ENCODE measurements at places on chromosomes 7 and 10.

DNA sequence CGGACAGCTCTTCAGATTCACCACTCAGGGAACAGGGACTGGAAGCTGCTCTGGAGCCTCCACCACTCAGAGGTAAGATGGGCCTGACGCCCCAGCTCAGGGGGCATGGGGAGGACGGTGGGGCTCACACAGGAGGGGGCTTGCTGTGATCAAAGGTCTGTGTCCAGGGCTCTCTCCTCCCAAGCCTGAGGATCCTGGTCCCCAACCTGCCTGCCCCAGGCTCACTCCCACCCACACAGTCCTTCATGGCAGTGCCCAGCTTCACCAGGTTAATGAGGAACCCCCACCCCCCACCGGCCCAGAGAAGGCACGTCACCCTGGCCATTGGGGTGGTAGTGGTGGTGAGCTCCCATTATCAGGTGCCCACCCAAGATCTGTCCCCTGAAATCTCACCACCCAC lies 926.7 kb upstream of the ZNF722 start:
- DNase-seq: no peak

- no peak for DNase-seq
Measured at GRCh38 chr7:144470078-144470477, 66.6 kb upstream of the NOBOX start.

DNA sequence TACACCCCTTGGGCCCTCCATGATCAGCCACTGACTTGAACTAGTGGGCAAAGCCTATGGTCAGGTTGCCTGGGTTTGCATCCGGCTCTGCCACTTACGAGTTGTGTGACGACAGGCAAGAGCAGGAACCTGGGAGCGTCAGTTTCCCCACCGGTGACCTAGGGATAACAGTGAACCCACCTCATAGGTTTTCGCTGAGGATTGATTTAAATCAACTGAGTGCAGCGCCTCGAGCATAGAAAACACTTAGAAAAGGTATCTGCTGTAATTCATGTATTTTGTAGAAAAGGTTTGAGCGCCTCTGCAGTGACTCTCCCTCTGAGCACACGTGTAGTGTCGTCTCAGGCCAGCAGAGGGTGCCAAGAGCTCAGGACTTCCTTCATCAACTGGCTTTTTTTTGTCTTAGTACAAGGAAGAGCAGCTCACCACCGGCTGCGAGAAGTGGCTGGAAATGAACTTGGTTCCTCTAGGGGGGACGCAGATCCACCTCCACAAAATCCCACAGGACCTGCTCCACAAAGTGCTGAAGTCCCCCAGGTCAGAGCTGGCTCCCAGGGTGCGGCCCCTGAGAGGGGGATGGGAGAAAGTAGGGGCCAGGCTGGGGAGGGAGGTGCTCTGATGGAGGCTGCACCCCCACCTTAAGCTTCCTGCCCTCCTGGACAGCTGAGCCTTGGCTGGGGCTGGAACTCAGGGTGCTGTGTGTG lies 27.7 kb downstream of the BTBD16 start:
- peak; percentile 13 for DNase-seq

- peak; percentile 50 for DNase-seq
Measured at GRCh38 chr7:51162724-51163329, 153.8 kb downstream of the COBL start.

GRCh38 chr10:28281726-28282315 lies 21.0 kb downstream of the MPP7 start:
- DNase-seq: no peak

DNA sequence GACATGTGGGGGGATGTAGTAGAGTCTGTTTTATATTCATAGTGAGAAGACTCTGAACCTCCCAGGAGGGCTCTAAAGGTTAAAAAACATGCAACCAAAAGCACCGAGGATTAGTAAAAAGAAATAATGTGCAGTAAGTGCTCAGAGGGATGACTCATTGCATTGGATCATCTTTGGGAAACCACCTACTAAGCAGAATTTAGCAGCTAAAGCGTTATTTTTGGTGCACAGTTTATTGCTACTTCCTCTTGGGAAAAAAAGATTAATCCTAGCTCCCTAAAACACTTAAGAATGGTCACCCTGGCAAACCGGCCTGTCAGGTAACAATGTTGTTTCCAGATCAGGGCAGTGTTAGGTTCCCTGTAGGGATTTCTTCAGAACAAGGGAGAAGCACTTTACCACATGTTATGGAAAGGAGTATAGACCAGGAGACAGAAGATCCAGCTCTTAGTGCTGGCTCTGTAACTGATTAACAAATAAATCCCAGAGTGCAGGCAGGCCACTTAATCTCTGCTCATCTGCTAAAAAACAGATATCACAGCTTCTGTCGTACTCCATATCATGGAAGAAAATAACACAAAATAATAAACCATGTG lies 44.8 kb upstream of the FAM133B start:
- no peak for DNase-seq

- DNase-seq: no peak
Measured at GRCh38 chr10:93334901-93335327, 147.2 kb downstream of the MYOF start.

DNA sequence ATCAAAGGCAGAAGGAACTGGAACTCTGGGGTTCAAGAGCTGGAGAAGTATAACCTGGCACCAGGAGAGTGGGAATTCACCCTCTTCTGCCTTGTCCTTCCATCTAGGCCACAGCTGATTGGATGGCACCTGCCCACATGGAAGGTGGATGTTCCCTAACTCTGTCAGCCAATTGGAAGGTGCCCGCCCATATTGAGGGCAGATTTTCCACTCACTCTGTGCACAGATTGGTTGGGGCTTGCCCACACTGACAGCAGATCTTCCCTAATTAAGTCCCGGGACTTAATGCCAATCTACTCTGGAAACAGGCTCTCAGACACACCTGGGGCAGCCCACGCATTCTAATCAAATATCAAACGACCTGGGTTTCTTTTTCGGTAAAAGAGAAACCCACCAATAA lies 1142.3 kb upstream of the CELF2 start:
- DNase-seq: no peak

GRCh38 chr7:97731736-97732564 lies at the start of gene TAC1:
Gene TAC1, plus strand, starts transcription at chr7:97732086. Its CDS starts 527 bp downstream, at chr7:97732613.
- DNase-seq: no peak

DNA sequence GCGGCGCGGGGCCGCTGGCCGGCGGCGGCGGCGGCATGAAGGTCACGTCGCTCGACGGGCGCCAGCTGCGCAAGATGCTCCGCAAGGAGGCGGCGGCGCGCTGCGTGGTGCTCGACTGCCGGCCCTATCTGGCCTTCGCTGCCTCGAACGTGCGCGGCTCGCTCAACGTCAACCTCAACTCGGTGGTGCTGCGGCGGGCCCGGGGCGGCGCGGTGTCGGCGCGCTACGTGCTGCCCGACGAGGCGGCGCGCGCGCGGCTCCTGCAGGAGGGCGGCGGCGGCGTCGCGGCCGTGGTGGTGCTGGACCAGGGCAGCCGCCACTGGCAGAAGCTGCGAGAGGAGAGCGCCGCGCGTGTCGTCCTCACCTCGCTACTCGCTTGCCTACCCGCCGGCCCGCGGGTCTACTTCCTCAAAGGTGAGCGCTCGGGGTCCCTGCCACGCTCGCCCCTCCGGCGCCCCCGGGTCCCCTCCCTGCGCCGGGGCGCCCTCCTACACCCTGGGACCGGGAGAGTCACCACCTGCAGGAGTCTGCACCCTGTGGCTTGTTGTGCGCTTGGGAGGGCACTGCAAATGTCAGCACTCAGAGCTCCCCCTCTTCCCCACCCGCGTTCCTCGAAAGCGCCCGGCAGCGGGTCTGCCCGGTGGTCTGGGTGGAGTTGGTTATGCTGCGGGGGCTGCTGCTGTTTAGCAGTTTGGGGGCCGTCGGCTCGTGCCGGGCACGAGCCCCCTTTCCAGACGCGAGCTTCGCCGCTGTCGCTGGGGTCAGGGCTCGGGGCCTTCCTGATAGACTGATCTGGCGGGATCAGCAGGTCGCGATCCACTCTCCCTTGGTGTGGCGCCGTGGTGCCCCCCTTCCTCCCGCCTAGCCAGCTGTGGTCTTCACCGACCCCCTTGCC lies 627 bp downstream of the DUSP5 start:
- DNase-seq: no peak

Data from NCI-H1048 (cell line).